Stimulated activated CD4-positive, alpha-beta T cell treated with anti-CD3 and anti-CD28 coated beads, Interleukin-4, amount 100 ng/mL, for 48 hours (primary cell): ENCODE measurements at places on chromosomes 4 and X.
A peak's percentile ranks its signal among the peaks of the same experiment; 100 is the strongest.

DNA sequence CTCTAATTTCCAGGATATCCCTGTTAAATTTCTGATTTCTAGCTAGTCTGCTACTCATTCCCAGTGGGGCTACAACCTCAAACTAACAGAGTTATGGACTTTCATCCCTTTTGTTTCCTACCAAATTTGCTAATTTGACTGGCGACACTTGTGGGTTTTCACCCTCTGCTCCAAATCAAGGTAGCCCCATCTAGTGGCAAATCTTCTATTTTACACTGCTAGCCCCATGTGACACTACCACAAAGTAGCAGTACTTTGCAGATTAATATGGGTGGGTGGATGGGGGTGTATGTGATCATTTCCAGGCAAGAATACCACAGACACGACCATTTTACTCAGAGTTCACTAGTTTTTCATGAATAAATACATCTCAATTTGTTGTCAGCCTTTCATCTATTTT is 150.3 kb downstream of the MSL3 start:
- peak; percentile 0 for DNase-seq

DNA sequence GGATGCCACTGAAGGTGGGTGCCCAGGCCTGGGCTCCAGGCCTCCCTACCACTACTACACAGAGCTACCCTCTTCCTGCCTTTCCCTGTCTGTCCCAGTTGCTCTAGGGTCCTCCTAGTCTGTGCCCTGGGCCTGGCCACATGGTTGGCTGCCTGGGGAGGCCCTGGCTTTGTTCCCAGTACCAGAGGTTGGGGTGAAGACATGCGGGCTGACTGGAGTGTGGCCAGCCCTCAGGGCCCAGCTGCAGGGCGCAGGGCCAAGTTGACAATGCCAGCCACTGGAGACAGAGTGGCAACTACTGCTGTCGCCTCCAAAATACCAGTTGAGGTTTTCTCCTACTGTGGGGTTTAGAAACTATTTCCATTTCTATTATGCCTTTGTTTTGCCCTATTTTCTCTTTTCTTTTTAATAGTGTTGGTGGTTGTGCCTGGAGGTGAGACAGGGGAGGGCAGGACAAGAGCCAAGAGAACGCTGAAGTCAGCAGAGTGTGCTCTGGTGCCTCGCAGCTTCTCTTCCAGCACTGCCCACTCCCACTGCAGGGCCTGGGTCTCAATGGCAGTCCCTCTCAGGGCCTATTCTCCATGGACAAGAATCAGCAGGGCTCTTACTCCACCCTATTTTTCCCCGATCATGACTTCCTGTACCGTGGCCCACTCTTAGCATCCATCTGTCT is 32.2 kb upstream of the XPNPEP2 start:
- DNase-seq, result no peak

GRCh38 chr4:138409670-138410069 is 167.5 kb upstream of the SLC7A11 start:
- DNase-seq, result no peak

GRCh38 chr4:107740950-107741701 is 21.1 kb upstream of the PAPSS1 start:
- no peak for DNase-seq

- no peak for DNase-seq
Observed at GRCh38 chr4:123325241-123325681, 71.3 kb upstream of the SPRY1 start.

- DNase-seq, result no peak
Observed at GRCh38 chr4:141643557-141643956, 7.2 kb downstream of the IL15 start.

GRCh38 chrX:139974471-139974870 is 9.2 kb upstream of the CXorf66 start:
- DNase-seq, result no peak

GRCh38 chr4:5845035-5845905 is 47.6 kb downstream of the CRMP1 start:
- DNase-seq, result no peak

DNA sequence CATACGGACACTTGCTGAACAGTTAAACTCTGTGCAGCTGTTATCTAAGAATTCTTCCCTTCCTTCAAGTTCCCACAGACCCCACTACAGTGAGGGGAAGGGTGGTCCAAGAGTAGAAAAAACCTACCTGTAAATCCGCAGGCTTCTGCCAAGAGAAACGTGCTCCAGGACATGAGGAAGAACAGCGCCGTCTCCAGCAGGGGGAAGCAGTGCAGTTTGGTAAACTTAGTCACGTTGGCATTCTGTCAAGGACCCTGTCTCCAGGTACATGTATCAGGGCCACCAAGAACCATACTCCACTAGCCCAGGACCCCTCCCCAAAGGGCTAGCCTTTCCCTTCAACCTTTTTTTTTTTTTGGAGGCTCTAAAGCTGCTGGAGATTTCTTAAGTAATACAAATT is 79.9 kb downstream of the CHST7 start:
- DNase-seq, result no peak

- no peak for DNase-seq
Observed at GRCh38 chrX:12210971-12211370, 72.7 kb downstream of the FRMPD4 start.

GRCh38 chr4:172287117-172287516 is 473.9 kb downstream of the GALNTL6 start:
- no peak for DNase-seq

DNA sequence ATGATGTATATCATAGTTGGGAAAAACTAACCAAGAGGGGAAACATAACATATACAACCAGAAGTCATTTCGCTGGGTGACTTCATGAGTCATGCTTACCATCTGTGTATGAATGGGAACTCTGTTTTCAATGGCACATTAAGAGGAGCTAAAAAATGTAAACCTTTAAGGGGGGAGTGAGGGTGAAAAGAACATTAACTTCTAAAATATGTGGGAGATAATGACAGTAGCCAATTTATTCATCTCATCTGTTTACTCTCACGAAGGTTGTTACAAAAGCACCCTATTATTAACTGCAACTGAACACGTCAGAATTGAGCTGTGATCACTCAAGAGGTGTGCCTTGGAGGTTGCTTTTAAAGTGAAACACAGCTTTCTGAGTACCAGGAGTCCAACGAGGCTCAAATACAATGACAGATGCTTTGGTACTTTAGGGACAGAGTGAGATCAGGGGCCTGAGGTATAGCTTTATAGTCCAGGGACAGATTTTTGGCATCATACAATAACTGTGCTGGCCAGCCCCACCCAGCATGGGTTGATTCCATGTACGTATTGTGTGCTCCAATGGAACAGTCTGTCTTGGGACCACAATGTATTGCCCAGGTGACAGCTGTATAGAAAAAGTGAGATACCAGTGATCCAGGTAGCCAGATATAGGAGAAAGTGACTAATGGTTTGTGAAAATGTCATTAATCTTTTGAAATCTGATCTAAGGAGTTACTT is 107.3 kb downstream of the AMMECR1 start:
- DNase-seq, result no peak

- DNase-seq, result no peak
Observed at GRCh38 chr4:153348006-153348405, 3.5 kb downstream of the MND1 start.
